NCI-H82 (cell line): ENCODE measurements at places on chromosomes 1 and 21.
A peak's percentile ranks its signal among the peaks of the same experiment; 100 is the strongest.

DNA sequence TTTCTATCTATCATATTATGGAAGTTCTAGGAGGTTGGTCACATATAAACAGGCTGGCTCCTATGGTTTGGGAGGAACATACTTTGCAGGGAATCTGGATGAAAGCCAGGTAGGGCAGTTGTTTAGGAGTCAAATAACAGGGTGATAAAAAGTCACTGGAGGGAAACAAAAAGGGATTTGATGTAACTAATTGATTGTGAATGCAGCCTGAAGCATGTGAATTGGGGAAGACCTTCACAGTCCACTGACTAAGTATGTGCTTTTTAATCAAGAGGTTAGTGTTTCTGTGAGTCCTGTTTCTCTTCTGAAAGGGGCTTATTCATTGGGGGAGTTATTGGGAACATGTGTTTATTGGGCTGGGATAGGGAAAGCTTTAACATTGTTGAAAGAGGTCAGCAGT lies 41.3 kb downstream of the HMCN1 start:
- DNase-seq: peak; percentile 21

DNA sequence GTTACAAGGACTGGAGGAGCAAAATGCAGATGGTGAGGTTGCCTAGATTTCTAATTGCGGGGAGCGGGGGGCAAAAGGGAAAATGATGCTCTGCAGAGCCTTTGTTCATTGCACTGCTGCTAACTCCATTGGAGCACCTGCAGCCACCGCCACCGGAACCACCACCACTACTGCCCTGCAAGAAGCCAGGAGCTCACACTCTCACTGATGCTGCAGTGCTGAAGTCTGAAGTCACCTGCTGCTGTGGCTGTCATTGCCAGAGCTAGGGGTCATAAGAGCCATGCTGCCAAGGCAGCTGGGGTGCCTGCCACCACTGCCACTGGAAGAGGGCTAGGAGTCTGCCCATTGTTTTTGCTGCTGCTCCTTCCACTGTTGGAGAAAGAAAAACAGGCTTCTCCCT lies 7.3 kb upstream of the HPCAL4 start:
- no peak for DNase-seq

GRCh38 chr1:63268876-63269275 lies 53.5 kb upstream of the FOXD3 start:
- DNase-seq: peak; percentile 19

DNA sequence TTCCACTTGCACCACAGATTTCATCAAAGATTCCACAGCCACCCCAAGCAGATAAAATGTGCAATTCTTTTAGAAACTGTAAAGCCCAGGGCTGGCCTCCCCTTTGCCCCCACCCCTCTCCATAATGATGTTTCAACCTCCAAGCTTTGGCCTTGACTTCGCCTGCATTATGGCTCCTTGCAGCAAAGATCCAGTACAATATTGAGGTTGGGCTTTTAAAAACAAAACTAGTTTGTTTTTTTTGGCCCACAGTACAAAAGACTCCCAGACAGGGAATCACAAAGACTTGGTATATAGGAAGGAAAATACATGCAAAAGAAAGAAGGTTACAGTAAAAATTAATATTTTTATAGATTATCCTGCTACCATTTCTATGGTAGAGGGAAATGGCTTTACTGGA lies 356.5 kb upstream of the PTBP2 start:
- no peak for DNase-seq

DNA sequence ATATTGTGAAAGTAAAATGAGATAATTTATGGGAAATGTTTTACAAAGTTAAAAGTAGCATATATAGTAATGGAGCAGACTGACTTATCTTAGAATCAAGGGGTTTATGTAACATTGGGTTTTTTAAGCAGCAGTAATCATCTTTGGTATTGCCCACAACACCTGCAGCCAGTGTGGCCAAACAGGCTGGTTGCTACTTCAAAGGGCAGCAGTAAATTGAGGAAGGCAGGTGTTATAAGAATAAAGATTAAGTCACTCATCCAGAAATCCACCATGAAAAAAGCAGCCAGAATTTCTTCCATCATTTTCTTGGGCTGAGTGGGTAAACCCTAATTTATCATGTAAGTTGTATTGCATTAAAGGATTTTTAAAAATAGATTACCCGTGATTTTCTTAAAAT lies 16.7 kb downstream of the DYNLT5 start:
- DNase-seq: no peak

- peak; percentile 69 for DNase-seq
Observed at GRCh38 chr1:200890818-200891773, 3.6 kb upstream of the INAVA start.

DNA sequence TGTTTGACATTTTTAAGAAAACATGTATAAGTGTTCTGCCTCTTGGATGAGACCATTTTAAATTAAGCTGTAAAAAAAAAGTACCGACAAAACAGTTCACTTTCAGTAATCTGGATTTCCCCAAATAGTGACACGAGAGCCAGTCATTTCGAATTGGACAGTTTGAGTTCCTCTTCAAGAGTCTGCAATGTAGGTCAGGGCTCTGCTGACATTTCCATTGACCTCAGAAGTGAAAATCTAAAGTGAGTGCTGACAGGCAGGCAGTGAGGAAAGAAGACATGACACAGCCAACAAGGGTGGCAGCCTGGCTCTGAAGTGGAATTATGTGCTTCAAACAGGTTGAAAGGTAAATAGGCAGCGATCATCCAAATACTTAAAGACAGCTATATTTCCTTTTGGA lies at the start of gene IL23R:
IL23R (plus strand) TSS at position 259 of the 400 bp plus-strand sequence. CDS start 1,667 bp downstream, outside the sequence.
- DNase-seq: no peak

GRCh38 chr1:113166473-113166872 lies 93.5 kb downstream of the LRIG2 start:
- DNase-seq: no peak

GRCh38 chr1:226664413-226665101 lies 74.5 kb downstream of the ITPKB start:
- DNase-seq: no peak

DNA sequence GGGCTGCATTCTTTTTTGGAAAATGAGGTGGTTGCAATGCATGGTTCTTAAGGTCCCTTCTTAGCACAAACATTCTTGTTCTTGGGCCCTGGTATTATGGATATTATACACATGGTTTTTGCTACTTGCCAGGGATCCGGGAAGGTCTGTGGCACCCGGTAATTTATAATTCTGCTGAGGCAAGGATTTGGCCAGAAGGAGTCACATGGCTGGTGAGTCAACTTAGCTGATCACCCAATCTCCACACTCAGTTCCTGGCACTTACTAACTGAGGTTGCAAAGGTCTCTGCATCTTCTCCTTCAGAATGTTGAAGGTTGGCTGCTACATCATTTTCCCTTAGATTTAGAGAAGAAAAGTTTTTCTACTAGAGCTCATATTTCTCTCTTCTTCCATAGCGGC lies 112.5 kb downstream of the ROR1 start:
- DNase-seq: no peak

- no peak for DNase-seq
Observed at GRCh38 chr1:32984455-32985171, 20.0 kb upstream of the RNF19B start.

GRCh38 chr1:44862829-44863401 lies 19.9 kb upstream of the PTCH2 start:
- peak; percentile 35 for DNase-seq

GRCh38 chr1:166029196-166029945 lies 137.4 kb downstream of the FAM78B start:
- no peak for DNase-seq

GRCh38 chr1:245292553-245292952 lies 137.8 kb downstream of the KIF26B start:
- no peak for DNase-seq

GRCh38 chr1:183080406-183080805 lies 57.2 kb downstream of the LAMC1 start:
- DNase-seq: peak; percentile 21

DNA sequence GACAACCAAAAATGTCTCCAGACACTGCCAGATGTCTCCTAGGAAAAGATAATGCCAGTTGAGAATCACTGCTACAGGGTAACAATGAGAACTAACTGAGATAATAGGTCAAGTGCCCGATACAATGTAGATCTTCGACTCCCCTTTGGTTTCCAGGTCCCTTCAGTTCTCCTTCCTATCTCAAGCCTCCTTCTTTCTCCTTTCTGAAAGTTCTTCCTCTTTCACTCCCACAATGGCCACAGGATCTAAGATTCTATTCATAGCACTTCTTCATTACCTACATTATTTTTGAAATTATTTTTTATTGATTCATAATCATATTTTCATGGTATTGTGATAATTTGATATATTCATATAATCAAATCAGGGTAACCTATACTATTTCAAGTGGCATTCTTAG lies 6.3 kb downstream of the PFDN2 start:
- no peak for DNase-seq

GRCh38 chr1:19640363-19641316 lies 3.5 kb upstream of the NBL1 start:
- peak; percentile 58 for DNase-seq

DNA sequence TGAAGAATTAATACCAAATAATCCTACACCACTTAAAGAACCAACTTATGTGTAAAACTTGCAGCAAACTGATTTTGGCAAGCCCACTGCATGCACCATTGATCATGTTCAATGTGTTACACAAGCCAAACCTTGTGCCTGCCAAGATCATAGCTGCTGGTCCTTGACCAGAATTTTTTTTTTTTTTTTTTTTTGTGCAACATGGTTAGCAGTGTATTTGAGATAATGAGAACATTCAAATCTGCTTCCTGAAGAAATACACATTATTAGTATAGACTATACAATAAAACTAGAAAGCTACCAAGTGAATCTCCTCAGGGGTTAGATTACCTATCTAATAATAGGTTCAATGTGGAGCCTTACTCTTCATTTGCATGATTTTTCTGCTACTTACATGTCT lies 421.0 kb downstream of the MRPL39 start:
- DNase-seq: no peak

- DNase-seq: peak; percentile 85
Observed at GRCh38 chr1:182610606-182611194, 6.5 kb upstream of the RGS16 start.

- no peak for DNase-seq
Observed at GRCh38 chr1:222247081-222247480, 300.8 kb downstream of the HHIPL2 start.

DNA sequence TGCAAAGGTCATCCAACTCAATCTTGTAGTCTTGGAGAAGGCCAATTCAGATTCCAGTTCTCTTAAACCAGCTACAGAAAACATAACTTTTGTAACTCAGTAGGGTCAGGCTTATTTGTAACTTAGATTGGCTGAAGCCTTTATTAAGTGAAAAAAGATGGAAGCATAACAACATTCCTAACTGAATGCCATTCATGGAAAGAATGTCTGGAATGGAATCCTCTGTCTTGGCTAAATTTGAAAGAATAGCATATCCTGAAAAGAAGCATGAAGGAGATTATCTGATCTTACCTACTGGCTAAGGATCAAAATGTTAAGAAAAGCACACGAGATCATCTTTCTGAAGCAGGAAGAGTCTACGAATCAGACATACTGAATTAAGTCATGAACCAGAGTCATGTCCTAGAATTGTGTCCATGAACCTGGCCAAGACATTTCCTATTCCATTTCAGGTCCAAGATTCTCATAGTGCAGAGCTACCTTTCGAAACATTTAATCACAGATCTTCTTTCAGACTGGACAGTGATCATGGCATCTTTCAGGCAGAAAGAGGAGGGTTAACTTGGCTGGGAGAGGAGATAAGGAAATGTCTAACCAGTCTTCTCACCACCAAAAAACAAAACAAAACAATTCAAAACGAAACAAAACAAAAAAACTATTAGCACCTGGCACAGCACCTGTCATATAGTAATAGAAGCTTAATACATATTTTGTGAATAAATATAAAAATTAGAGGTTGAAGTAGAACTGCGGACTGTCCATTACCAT lies 75.6 kb downstream of the XCL2 start:
- DNase-seq: no peak

DNA sequence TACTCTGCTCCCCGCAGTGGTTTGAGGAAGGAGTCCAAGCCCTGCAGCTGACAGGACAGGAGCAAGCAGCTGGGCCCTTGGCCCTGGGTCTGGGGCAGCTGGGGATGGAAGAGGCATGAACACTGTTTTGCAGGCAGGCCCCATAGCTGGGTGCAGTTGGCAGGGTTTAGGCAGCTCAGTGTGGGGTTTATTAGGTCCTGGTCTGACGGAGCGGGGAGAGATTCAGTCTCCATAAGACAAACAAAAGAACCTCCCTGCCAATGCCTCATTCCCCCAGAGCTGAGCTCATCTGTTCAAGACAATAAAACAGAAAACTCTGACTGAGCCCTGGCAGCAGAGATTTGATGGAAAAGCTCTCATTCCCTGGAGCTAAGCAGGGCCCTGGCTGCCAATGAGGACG lies 37.3 kb downstream of the OLFML2B start:
- DNase-seq: no peak

DNA sequence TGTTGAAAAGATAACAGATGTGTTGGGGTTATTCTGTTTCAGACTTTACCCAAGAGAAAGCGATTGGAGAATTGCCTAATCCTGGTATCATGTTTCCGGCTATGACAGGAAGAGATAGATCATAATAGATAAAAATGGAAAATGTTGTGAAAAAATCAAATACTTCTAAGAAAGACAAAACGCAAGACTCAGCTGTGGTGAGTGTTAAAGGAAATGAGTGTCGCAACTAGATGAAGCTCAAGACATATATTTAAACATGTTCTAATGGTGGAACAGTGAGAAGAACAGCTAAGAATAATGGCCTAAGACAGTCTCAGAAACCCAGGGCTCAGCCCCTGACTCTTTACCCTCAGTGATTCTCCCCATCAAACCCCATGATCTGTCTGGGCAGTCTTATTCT lies 426.7 kb upstream of the RUNX1 start:
- no peak for DNase-seq

DNA sequence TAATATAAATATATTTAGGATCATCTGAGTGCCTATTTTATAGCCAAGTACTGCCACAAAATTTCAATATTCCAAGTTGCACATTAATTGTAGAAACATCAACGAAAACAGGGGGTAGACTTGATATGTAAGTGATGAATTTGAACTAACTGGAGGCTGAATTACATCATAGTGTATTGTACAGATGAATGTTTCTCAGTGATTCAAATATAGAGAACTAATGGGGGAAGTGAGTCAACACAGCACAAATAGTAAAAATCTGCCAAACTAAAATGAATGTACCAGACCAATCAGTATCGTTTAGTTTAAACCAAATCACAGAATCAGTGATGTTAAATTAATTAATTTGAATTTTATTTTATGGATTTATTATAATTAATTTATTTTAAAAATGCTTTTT lies 42.8 kb downstream of the RTCA start:
- DNase-seq: no peak

DNA sequence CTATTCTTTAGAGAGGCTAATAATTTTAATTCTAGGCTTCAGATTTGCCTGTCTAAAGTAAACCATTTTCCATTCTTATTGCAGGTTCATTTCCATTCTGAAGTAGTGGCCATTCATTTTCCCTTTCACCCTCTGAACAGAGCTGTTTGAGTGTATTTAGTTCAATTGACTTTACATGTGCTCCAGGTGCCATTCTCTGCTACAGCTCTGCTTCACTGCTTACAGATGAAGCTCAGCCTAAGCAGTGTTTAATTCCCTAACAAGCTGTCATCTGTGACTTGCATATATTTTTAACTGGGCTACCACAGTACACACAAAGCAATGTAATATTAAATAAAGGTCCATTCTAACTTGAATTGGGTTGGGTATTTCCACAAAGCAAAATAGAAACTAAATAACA lies 1031.6 kb downstream of the KCNT2 start:
- peak; percentile 46 for DNase-seq

GRCh38 chr21:36104317-36105300 lies 30.3 kb upstream of the CBR3 start:
- peak; percentile 68 for DNase-seq
